ENCODE measurements at places on chromosomes 2 and 18.

- DNase-seq: no peak
These were observed 10.9 kb downstream of the STARD7 start for GRCh38 chr2:96197546-96198255.

DNA sequence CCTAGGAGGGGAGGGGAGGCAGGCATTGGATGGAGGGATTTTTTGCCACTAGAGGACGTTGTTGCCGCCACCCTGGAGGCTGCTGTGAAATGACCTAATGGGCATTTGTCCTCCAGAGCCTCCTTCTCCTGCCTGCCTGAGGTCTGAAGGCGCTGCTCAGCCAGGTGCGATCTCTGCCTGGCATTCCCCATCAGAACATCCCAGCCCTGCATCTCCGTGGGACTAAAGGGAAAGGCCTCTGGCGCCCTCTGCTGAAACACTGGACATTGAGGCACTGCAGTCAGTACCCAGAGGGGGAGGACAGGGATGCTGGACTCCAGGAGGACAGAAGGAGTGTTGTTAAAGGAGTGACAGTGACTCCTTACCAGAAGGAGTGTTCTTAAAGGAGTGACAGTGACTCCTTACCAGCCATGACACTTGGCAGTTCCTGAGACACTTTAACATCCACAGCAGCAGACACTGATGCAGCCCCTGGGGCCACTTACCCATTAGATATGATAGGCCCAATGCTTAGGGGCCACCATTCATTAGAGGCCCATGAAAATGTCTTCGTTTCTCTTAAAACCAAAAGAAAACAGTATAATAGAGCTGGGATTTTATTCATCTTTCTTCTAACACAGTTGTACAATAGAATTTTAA, 17.0 kb downstream of the THNSL2 start:
- no peak for DNase-seq

GRCh38 chr2:190119923-190120590, 57.5 kb upstream of the MSTN start:
- DNase-seq: no peak

DNA sequence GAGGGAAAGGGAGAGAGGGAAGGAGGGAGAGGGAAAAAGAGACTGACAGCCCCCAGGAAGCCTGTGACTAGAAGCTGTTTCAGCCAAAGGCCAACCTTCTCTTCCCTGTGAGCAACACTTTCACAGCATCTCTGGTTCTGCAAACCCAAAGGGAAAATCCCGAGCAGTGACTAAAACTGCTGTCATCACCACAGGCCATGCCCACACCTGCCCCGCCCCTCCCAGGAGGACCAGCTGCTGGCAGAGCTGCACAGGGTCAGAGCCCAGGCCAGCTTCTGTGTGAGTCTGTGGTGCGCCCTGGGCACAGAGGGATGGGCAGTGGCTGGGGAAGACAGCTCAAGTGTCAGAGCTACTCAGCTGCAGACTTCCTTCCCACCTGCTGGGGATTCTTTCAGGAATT, 64.9 kb upstream of the OTOS start:
- DNase-seq: no peak

DNA sequence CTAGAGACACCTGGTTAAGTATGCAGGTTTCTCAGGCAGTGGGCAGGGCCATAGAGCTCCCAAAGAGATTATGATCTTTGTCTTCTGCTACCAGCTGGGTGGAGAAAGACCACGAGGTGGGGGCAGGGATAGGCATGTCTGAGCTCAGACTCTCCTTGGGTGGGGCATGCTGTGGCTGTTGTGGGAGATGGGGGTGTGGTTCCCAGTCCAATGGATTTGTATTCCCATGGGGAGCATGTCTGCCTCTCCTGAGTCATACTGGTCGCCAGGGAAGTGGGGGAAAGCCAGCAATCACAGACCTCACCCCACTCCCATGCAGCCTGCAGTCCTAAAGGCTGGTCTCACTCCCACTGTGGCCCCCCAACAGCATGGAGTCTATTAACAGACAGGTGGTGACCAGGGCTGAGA, 31.4 kb upstream of the RHOB start:
- no peak for DNase-seq

GRCh38 chr2:18788592-18788991, 199.2 kb upstream of the NT5C1B start:
- DNase-seq: no peak

DNA sequence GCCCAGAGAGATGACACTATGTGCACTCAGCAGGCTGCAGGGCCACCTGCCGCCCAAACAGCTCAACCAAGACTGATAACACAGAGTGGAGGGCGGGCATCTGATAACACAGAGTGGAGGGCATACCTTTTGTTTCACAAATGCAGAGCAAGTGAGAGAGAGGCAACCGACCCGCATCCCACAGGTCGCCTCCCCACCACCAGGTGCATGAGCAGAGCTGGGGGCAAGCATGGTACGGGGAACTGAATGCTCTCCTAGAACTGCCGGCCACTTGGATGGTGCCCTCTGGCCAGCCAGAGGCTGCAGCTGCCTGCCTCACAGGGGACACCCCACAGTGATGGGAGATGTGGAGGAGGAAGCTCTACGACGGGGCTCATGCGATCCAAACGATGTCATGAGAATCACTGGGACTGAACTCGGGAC, 49.5 kb downstream of the ANO7 start:
- no peak for DNase-seq

- no peak for DNase-seq
These were observed 103.2 kb upstream of the MMADHC start for GRCh38 chr2:149690825-149691224.

DNA sequence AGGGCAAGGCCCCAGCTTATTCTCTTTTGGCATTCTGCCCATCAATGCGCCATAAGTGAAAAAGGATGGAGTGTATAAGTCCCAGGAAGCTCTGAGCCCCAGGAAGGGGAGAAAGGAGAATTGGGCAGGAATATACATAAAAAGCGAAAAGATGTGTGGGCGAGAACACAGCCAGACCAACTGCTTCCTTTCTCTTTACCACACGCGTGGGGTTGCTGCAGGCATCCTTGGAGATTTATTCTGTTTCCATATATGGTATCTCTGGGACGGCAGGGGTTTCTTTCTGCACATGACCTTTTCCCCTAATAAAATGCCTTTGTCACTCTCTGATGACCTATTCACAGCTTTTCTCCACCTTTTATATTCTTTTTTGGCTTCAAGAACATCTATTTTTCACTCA, 440.5 kb downstream of the NBAS start:
- no peak for DNase-seq

GRCh38 chr2:127191331-127192219, 28.5 kb downstream of the CYP27C1 start:
- no peak for DNase-seq

- no peak for DNase-seq
These were observed 69.3 kb downstream of the KCNG2 start for GRCh38 chr18:79866889-79867574.

Data from cortex of kidney (tissue), 1 donor.